ENCODE measurements at places on chromosomes 1 and 21. TPM values are rescaled to one million over a fixed set of nuclear protein-coding genes. Genes with fewer than 3 reads are reported as not detected.

Gene BOLA1
- 15.4 TPM for total RNA-seq

Gene MXRA8
- 10.5 TPM for total RNA-seq

DNA sequence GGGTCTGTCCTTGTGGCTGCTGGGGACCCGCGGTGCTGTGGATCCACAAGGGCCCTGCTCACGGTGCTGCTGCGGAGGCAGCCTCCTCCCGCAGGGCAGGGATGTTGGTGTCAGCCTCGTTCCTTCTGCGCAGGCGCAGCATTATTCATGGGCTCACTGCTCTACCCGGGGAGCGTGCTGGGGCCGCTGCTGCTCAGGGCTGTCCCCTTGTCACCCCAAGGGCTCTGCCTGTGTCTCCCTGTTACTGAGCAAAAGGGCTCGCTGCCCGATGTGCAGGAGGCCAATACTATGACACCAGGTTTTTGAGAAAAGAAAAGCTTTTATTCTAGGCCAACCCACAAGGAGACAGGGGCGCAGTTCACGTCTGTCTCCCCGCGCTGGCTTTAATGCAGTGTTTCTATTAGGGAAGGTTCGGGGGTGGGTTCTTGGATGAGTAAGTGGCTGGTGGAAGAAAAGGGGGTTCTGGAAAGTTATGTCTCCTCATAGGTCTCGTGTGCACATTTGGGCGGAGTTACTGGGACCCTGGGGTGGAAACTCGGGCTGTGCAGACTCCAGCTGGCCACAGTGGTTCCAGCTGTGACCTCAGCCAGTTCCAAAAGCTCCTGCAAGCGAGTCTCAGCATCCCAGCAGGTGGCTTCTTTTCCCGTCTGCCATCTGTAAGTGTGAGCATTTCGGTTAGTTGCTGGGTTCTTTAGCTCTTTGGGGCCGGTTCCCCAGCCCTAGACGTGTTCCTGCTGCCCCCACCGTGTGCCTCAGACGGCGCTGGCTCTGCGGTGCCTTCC is 40.8 kb upstream of the LRRC3 start:
- H3K4me1 ChIP-seq = no peaks in the 10 kb centered on the region
- no peaks in the 10 kb centered on the region for H3K27me3 ChIP-seq
- DNase-seq = no peak
- no peak overlapping the region for H3K27ac ChIP-seq
- no peak overlapping the region for H3K4me3 ChIP-seq

DNA sequence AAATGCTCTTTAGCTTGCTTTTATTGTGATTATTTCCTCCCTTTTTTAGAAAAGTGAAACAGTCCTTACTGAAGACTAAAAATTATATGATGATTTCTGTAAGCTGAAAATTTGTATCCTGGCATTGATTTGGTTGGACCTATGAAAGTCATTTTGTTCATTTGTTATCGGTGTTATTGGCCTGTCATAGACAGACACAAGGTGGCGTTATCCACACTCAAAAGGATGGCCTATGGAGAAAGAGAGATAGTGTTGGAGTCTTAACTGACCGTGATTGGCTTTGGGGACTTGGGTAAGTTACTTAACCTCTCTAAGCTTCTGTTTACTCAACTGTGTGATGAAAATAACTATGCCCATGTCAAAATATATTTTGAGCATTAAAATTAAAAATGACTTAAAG is 203.6 kb upstream of the CHODL start:
- no peaks in the 10 kb centered on the region for H3K27me3 ChIP-seq
- H3K4me1 ChIP-seq = no peaks in the 10 kb centered on the region
- H3K27ac ChIP-seq = no peak overlapping the region
- DNase-seq = no peak
- H3K36me3 ChIP-seq = no peaks in the 10 kb centered on the region
- H3K4me3 ChIP-seq = no peak overlapping the region

GRCh38 chr1:156644146-156644545 is 2.2 kb downstream of the BCAN start:
- no peak overlapping the region for H3K27ac ChIP-seq
- no peak for DNase-seq
- no peak overlapping the region for H3K4me3 ChIP-seq
- peaks cover 14% of the 10 kb centered on the region for H3K4me1 ChIP-seq
- peaks cover 34% of the 10 kb centered on the region for H3K27me3 ChIP-seq

DNA sequence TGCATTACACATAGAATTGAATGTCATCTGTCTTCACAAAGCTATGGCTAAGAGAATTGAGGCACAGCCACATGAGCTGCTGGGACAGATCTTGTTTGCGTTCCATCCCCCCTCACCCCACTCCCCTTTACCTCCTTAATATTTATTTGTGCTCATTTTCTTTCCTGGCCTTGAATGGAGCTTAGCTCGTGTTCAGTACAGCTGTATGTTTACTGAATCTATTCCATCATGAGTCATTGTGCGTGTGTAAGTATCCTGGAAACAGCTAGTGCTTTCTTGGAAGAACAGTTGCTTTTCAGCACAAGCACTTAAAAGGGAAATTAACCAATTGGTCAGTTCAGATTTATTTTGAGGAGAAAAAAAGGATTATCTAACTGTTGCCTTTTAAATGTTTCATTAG is 14.7 kb downstream of the PROX1 start:
- H3K27me3 ChIP-seq = no peaks in the 10 kb centered on the region
- H3K36me3 ChIP-seq = no peaks in the 10 kb centered on the region
- DNase-seq = no peak

DNA sequence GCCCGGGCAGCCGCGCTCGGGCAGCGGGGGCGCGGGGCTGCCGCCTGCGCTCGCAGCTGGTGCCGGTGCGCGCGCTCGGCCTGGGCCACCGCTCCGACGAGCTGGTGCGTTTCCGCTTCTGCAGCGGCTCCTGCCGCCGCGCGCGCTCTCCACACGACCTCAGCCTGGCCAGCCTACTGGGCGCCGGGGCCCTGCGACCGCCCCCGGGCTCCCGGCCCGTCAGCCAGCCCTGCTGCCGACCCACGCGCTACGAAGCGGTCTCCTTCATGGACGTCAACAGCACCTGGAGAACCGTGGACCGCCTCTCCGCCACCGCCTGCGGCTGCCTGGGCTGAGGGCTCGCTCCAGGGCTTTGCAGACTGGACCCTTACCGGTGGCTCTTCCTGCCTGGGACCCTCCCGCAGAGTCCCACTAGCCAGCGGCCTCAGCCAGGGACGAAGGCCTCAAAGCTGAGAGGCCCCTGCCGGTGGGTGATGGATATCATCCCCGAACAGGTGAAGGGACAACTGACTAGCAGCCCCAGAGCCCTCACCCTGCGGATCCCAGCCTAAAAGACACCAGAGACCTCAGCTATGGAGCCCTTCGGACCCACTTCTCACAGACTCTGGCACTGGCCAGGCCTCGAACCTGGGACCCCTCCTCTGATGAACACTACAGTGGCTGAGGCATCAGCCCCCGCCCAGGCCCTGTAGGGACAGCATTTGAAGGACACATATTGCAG is 3.0 kb downstream of the ARTN start:
- H3K4me1 ChIP-seq = peaks cover 19% of the 10 kb centered on the region
- no peaks in the 10 kb centered on the region for H3K36me3 ChIP-seq
- peak overlapping the region; percentile 28 for H3K4me3 ChIP-seq
- H3K27ac ChIP-seq = no peak overlapping the region
- H3K27me3 ChIP-seq = peaks cover 23% of the 10 kb centered on the region

- no peaks in the 10 kb centered on the region for H3K4me1 ChIP-seq
- no peak overlapping the region for H3K27ac ChIP-seq
- H3K4me3 ChIP-seq = no peak overlapping the region
- H3K36me3 ChIP-seq = no peaks in the 10 kb centered on the region
- no peak for DNase-seq
Observed at GRCh38 chr1:116203920-116204319, 92.7 kb downstream of the MAB21L3 start.

DNA sequence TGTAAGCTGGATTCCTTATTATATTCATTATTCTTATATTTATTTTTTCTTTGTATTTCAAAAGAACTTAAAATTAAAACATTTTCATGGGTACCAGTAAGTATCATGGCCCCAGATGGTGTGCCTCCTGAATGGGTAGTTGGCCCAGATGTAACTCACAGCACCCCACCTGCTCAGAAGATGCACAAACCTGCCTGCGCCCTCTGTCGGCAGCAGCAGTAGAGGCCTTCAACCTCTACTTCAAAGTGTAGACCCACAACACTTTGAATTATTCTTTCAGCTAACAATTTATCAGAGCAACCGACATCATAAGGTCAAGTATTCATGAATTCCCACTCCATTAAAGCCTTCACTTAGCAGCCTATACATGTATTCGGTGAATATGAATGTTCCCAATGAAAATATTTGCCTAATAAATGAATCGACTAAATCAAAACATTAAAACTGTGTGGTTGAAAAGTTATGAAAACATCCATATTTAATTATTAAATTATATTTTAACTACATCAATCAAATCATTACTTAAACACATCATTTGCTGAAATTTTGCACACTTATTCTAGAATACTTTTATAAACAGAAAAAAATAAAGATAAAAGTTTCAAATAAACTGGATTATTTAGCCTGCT is 25.4 kb downstream of the PIGM start:
- H3K4me3 ChIP-seq = no peak overlapping the region
- no peaks in the 10 kb centered on the region for H3K27me3 ChIP-seq
- no peaks in the 10 kb centered on the region for H3K4me1 ChIP-seq
- no peak overlapping the region for H3K27ac ChIP-seq
- peak; percentile 35 for DNase-seq
- no peaks in the 10 kb centered on the region for H3K36me3 ChIP-seq

Gene SLC16A4
- 1.6 TPM for total RNA-seq

- no peak overlapping the region for H3K27ac ChIP-seq
- no peaks in the 10 kb centered on the region for H3K4me1 ChIP-seq
- H3K36me3 ChIP-seq = no peaks in the 10 kb centered on the region
- no peaks in the 10 kb centered on the region for H3K27me3 ChIP-seq
- no peak for DNase-seq
- H3K4me3 ChIP-seq = no peak overlapping the region
Observed at GRCh38 chr1:247535402-247535801, 838 bp downstream of the OR2C3 start.

Gene SLC35F3
- total RNA-seq = not detected

Gene TMEM200B
- total RNA-seq = 3.3 TPM

DNA sequence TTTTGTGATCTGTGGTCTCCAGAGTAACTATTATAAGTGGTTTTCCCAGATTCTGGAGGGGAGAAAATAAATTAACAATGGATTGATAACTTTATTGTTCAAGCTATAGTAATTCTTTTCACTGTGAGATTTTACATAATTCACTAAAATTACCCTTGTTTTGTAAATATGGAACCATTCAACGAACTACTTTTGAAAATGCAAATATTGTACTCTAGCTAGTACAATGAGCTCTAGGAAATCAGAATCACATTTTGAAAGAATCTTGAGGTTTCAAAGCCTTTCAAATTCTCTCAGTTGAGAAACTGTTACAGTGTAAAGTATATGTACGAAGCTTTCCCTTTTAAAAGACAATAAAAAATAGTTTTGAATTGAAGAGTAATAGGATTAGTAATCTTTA is 119.9 kb downstream of the HS2ST1 start:
- DNase-seq = no peak
- H3K36me3 ChIP-seq = no peaks in the 10 kb centered on the region
- no peaks in the 10 kb centered on the region for H3K27me3 ChIP-seq
- no peaks in the 10 kb centered on the region for H3K4me1 ChIP-seq

All from heart left ventricle (tissue), 16 donors.